BE2C (cell line): ENCODE measurements at places on chromosomes 1 and 21.

DNA sequence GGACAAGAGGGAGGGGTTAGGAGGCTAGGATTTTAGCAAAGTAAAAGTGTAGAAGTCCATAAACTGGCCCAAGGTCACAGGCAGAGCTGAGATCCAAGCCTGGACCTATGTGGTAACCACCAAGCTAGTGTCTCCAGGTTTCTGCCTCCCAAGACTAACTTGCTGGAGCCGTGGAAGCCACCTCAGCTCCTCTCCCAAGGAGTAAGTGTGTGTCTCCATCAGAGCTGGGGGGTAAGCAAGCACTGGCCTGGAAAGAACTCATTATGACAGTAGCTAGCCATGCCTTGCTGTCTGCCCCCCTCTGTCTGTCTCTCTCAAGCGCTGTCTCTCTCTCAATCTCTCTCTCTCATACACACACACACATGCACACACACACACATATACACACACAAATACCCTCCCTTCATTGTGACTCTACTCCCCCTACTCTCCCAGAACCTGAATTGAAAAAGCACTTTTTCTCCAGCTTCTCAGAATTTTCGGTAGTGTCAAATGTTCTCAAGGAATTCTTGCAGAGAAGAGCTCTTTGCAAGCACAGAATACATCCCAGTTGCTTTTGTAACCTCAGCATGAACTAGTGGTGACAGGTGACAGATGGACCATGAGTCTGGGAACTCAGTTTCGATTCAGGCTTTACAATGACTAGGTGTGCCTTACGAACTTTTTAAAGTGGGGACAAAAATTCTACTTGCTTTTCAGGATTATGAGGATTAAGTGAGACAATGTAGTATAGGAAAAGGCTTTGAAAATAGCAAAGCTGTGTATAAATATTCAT, 238.0 kb upstream of the FGGY start:
- no peak for DNase-seq

- DNase-seq, result no peak
These were observed 125.9 kb upstream of the RUNX3 start for GRCh38 chr1:25055961-25056360.

GRCh38 chr1:27594564-27595510, 9.1 kb downstream of the AHDC1 start:
- DNase-seq, result no peak

- no peak for DNase-seq
These were observed 13.9 kb downstream of the SERTAD4 start for GRCh38 chr1:210246447-210246846.

DNA sequence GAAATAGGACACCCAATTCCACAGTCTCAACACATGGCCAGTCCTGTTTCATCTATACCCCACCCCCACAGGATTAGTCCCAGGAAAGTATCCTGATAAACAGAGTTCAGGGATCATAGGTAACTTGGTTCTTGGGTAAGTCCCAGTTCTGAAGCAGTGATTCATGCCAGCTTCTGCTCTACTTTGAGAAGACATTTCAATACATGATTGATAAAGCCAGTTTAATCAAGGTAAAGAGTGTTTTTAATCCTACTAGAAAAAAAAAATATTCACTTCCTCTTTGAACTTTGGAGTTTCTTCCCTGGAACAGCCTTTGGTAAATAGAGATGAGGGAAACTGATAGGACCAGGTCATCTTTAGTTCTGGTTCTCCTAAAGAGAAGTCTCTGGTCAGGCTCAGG, 142.4 kb downstream of the TLR5 start:
- DNase-seq, result no peak
